Pulmonary artery endothelial cell (primary cell): ENCODE measurements at places on chromosomes 7 and 10.

- DNase-seq: no peak
These were observed 88.4 kb upstream of the SAMD8 start for GRCh38 chr10:75023074-75023473.

DNA sequence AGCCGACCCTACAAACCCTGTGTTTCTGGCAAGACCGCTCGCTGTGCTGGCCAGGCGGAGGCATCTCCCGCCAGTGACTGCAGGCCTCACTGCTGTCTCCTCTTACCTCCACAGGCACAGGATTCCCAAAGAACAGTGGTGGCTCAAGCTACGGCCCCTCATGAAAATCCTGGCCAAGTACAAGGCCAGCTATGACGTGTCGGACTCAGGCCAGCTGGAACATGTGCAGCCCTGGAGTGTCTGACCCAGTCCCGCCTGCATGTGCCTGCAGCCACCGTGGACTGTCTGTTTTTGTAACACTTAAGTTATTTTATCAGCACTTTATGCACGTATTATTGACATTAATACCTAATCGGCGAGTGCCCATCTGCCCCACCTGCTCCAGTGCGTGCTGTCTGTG, 36.2 kb downstream of the PITRM1 start:
- DNase-seq: no peak

DNA sequence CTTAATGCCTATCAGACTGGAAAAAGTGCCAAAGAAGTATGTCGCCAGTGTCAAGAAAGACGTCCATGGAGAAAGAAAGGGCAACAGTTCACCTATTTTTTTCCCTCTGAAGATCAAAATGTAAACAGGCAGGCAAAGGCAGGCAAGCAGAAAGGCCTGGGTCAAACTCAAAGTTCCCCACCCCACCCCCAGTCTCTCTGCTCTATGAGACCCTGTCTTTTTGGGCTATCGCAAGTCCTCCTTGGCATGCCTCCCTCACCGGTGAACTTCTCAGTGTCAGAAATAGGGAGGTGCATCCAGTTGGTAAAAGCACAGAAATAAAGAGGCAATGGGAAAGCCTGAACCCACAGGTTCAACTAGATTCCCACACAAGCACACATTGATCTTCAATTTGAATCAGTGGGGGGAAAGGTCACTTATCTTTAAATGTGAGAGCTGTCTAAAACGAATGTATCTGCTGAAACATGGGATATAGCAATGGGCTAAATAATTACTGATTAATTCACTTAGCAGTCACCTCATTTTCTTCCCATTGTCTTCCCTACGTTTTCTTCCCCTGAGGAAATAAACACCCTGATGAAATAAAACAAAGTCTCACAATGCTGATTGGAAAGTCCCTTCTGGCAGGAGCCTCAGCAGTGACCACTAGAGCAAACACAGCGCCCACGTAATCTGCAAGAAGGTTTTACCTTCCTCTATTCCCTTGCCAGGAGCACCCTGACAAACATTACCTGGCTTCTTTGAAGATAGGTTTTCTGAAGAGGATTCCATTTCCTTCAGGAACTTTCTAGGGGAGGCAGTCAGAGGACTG, 31.1 kb downstream of the JAZF1 start:
- DNase-seq: no peak

DNA sequence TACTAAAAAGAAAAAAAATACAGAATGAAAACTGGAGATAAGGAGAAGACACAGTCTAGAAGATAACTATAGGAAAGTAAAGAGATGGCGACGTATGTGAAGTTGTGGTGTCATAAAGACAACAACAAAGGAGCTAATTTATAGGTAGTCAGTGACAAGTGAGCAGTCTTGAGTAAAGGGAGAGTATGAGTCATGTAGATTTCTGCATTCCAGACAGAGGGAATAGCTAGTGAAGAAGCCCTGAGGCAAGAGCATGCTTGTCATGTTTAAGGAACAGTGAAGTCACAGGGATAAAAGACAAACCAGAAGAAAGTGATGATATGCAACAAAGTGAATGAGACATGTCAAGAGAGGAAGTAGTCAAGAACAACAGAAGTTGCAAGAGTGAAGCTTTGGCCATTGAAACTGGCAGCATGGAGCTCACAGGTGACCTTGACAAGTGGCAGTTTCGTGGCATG, 2.3 kb upstream of the MIOS start:
- DNase-seq: no peak

DNA sequence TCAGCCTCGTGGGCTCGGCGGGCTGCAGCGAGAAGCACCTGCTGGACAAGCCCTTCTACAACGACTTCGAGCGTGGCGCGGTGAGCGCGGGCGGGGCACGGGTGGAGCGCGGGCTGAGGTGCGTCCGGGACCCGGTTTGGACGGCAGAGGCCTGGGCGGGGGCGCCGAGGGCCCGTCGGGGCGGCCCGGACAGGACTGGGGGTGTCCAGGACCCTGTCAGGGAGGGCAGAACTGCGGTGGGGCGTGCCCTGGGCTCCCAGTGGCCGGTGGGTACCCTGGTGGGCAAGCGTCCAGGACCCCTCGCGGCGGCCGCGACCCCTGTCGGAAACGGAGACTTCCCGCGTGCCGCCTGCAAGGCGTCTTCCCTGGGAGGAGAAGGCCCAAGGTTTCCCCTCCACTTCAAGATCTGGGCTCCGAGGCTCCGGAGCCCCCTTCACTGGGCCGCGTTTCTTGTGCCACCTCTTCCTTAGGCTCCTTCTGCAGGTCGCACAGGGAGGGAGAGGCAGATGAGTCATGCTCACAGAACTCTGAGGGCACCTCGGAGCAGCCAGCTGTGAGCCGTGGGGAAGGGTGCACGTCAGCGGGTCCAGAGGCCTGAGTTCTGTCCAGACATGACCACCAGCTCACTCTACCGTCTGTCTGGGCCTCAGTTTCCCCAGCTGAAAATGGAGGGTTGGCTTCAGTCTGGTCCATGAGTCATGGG, 485 bp downstream of the ALOX5 start:
- no peak for DNase-seq

- DNase-seq: no peak
These were observed 93.0 kb downstream of the HGF start for GRCh38 chr7:81676813-81677212.
